ENCODE measurements at places on chromosomes 3 and 15.

GRCh38 chr15:55434989-55435825 is 26.9 kb downstream of the PIERCE2 start:
- no peak for DNase-seq

DNA sequence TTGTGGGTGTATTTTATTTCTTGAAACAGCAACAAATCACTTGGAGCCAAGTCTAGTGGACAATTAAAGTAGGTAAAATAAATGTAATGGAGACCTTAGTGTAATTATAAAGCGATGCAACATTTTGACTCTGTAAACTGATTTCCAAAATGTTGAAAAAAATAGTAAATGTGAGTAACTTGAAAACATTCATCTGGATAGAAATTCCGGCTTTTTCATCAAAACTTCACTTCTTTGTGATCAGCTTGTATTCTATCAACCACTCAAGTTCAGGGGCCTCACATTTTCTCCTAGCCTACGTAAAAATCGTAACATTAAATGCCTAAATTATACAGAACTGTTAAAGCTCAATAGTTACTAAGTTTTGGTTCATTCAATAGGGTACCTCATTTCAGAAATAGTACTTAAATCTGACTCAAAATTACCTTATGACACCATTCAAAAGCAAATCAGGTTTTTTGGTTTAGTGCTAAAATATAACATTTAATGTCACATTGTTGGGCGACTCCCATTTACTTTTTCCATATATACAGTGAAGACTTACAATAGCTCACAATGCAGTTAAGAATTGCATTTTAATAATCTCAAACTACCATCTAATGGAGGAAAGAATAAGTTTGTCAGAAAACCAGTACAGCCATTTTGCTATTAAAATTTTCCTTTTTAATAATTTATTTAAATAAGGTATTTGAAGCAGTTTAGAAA is 12.7 kb downstream of the CCNL1 start:
- no peak for DNase-seq

DNA sequence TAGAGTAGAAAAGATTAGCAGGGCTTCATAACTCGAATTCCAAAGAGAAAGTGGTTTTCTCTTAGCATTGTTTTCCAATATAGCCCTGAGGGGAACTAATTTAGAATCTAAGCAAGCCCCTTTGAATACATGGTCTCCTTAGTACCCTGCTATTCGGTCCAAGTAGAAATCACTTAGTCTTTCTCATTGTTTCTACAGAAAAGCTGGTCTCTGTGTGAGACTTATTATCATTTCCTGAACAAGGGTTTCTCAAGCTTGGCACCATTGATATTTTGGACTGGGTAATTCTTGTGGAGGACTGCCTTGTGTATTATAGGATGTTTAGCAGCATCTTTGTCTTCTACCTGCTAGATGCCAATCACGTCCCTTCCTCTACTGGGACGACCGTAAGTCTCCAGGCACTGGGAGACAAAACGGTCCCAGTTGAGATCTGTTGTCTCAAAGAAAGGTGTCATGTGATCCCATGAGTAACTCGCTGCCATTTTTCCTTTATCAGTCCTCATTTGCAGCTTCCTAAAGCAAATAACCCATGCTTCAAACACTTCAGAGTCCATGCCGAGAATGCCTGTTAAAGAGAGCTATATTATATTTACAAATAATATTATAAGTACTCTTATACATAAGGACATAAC is 230.7 kb upstream of the SLCO3A1 start:
- no peak for DNase-seq

- DNase-seq, result no peak
These were observed 435.6 kb downstream of the GOLGA6L6 start for GRCh38 chr15:20106026-20106425.

DNA sequence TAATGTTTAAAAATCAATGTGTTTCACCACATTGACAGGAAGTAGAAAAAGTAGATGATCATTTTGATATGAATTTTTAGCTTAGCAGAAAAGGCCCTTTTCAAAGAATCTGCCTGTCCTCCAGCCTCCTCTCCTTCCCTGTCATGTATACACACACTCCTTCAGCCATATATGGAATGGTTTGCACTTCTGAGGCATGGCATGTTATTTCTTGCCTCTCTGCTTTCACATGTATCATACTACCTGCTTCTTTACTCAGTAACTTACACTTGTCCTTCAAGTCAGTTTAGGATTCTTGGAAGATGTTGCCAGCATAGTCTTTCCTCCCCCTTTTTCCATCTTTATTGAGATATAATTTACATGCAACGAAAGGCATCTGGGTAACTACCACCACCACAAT is 79.0 kb downstream of the REC114 start:
- no peak for DNase-seq

DNA sequence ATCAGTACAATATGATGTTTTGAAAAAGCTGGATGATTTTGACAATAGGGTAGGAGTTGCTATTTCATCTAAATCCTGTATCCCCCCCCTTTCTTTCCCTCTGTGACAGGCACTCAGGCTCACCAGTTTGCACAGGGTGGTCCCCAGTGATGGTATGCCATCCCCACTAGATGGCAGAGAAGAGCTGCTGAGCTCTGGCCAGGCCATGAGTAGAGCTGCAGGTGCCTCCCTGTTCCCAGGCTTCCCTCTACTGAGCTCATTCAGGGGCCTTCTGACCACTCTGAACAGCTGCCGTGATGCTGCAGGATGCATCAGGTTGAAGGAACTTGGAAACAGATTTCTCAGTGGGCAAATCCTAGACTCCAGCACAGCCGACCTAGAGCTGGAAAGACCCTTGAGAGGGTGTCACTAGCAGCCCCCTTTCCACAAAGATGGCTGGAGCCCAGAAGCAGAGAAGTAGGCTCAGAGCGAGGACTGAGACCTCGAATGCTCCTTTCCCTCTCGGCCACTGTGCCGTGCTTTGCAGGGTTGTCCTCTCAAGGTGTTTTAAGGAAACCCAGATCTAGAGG is 45.1 kb downstream of the EFCAB12 start:
- peak; percentile 5 for DNase-seq

DNA sequence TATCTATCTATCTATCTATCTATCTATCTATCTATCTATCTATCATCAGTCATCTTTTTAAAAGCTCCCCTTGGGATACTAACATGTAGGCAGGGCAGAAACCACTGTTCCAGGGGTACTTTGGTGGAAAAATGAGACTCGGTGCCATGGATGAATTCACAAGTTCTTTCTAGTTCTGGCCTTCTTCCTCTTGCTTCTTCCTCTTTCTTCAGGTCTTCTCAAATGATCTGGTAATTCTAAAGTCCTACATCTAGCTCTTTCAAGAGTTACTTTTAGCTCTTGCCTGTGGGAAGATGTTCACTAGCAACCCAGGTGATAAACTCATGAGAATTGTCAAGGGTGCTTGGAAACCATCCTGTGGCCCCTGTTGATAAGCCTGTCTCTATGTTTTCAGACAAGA is 168.5 kb upstream of the TBC1D5 start:
- no peak for DNase-seq
